ENCODE measurements at places on chromosomes 11 and 22.

GRCh38 chr11:28671274-28671673 lies 563.1 kb downstream of the METTL15 start:
- DNase-seq = no peak

DNA sequence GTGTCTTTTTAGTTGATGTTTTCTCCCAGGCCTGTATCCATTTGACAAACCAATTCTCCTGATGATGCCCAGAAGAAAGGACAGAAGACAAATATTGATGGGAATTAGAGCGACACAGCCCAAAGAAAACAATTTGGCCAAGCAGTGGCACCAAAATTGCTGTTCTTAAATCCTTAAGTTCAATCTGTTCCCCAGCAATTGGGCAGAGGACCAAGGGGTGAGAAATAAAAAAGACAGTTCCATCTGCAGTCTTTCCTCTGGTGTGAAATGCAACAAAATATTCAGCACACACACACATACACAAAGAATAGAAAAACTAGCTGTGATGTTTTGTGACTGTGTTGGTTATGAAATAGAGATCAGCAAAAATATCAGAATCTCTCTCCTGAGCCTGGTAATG lies 38.0 kb upstream of the ASPHD2 start:
- no peak for DNase-seq

DNA sequence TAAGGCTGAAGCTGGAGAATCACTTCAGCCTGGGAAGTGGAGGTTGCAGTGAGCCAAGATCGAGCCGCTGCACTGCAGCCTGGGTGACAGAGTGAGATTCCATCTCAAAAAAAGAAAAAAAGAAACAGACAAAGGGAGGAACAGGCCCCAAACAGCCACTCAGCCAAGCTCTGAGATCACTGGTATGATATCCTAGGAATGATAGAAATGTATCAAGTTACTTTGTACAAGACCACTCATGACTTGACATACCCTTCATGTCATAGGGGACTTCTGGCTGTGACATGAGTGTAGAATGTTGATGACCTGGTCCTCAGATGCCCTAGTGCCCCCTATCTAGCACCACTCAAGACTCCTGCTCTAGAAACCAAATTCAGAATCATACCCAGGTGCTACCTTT lies 216.5 kb downstream of the NAV2 start:
- peak; percentile 64 for DNase-seq

GRCh38 chr22:45318168-45318557 lies 8.4 kb downstream of the FAM118A start:
- DNase-seq = peak; percentile 87
